Effector memory CD4-positive, alpha-beta T cell (primary cell): ENCODE measurements at places on chromosomes 13 and 19.

DNA sequence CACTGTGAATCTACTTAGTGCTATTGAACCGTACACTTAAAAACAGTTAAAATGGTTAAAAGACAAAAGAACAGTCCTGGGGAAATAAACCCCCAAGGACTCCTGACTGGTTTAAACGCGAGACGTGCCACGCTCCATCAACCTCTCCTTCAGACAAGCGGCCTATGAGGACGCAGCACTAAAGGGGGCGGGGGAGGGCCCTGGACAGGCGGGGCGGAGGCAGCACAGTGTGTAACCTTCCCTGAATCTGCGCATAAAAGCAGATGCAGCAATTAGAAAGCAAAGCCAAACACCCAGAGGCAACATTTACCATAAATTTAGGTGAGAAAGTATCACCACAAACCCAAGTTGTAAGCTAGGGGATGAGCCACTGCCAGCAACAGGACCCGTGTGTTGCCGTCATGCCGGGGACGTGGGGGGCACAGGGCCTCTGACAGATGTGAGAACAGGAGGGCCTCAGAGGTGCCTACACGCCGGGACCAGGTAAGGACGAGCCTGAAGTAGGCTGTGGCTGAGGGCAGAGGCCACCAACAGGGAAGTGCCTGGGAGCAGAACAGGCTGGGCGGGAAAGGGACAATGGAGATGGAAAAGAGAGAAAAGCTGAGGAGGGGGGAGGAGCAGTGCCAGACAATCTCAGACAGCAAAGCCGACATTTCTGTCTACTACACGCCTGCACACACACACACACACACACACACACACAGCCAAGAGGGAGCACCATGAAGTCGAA lies 15.3 kb upstream of the ADPRHL1 start:
- DNase-seq = no peak

DNA sequence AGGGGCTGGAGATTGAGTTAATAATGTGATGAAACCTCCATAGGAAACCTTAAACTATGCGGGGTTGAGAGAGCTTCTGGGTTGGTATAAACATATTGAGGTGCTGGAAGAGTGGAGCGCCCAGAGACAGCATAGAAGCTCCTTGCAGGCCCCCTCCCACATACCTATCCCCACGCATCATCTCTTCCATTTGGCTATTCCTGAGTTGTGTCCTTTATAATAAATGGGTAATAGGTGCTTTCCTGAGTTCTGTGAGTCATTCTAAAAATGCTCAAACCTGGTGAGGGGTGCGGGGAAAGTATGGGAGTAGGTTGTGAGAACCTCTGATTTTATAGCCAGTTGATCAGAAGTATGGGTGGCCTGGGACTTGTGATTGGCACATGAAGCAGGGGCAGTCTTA lies 14.6 kb downstream of the CCDC122 start:
- DNase-seq = no peak

DNA sequence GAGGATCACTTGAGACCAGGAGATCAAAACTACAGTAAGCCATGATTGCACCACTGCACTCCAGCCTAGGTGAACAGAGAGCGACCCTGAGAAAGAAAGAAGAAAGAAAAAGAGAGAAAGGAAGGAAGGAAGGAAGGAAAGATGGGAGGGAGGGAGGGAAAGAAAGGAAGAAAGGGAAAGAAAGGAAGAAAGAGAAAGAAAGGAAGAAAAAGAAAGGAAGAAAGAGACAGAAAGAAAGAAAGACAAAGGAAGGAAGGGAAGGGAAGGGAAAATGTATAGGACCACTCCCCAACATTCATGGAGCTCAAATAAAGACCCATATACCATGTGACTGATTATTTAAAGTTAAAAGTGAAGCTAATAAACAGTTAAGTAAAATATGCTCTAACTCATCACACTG lies 39.9 kb downstream of the SYDE1 start:
- no peak for DNase-seq

DNA sequence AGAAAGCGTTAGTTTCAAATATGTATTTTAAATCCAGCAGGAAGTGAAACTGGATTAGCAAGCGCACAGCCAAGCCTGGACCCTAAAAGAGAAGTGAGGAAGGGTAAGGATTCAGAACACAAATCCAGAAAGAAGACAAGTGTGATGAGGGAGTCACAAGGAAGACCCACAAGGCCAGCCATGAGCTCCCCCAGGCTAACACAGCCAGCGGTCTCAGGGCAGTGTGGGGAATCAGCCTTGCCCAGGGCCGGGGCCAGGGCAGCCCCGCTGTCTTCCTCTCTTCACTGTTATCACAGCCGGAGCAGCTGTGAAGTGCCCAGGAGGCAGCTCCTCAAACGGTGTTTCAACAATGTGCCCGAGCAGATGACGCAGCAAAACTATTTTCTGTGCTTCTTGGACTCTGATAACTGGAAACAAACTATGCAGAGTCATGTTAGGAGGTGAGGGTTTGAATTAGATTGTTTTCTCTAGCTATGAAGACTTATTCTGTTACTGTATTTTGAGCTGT lies 12.2 kb upstream of the CDC16 start:
- DNase-seq = no peak
